Stimulated activated CD8-positive, alpha-beta memory T cell treated with anti-CD3 and anti-CD28 coated beads, Interleukin-4, amount 100 ng/mL, for 48 hours (primary cell): ENCODE measurements at places on chromosomes 2 and 18.

GRCh38 chr2:46980786-46981573, 65.4 kb upstream of the MCFD2 start:
- DNase-seq, result no peak

DNA sequence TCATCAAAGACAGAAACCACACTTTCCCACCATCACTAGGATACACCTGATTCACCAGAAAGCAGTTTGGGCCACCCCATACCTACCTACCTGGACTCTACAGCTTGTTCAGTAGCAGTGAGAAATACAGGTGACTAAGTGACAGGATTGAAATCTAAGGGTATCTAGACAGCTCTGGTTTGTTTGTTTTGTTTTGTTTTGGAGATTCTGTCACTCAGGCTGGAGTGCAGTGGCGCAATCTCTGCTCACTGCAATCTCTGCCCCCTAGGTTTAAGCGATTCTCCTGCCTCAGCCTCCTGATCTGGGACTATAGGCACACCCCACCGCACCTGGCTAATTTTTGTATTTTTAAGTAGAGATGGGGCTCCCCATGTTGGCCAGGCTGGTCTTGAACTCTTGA, 3.1 kb downstream of the TTC21B start:
- no peak for DNase-seq

DNA sequence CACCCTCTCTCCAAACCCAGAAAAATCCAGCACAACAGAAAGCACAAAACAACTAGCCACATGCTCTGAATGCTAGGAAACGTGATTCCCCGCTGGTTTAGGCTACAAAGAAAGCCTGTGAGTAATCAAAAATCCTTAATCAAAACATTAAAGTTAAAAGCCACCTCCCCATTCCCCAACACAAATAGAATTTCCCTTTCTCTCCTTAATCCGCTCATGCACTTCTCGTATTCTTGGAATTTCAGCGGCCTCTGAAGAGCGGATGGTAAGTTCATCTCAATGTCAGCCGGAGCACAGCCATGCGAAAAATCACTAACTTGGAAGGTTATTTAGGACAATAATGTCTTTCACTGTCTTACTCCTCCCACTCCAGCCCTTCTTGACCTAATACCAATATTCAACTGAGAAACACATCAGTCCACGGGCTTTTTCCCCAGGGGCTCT, 126.7 kb downstream of the OSBPL1A start:
- DNase-seq, result no peak

DNA sequence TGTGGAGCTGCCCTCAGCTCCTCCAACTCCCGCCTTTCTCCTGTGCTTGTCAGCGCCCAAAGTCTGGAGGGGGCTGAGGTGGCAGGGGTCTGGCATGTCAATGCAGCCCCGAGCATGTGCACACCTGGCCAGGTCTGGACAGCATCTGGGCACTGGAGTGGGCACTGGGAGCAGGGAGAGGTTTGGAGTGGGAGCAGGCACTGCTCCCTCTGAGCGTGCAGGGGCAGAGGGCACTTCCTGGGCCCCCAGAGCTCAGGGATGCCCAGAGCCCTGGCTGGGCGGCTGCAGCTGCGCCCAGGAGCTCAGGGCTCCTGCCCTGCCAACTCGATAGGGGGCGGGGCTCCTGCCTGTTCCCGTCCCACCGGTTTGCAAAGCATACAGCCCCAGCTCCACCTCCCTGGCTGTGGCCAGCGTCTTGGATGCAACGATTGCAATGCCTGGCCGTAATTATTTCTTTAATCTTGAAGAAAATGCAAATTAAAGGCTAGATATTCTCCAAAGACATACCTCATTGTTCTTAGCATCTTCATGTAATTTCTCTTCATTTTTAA, 57.4 kb upstream of the LDAH start:
- DNase-seq, result no peak
